NCI-H1436 treated with DMSO at 0.1 percent for 48 hours (cell line): ENCODE measurements at places on chromosomes 5 and 9.

- no peak for DNase-seq
Measured at GRCh38 chr9:77953590-77953989, 78.0 kb downstream of the GNAQ start.

DNA sequence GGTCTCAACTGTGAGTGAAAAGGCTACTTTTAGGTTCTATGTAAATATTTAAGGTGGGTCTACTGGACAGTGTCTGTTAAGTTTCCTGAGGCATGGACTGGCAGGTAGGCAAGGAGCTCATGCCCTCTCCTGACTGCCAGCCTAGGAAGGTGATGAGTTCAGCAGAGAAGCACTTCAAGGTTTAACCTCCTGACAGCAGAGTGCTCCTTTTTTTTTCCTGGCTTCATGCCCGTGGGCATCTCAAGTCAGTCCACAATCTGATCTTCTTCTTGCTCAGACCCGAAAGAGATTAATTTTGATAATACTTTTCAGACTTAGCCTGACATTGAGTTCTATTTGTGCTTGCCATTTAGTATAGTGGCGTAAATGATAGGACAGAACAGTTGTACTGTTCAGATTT is 241.9 kb upstream of the NREP start:
- DNase-seq = no peak

DNA sequence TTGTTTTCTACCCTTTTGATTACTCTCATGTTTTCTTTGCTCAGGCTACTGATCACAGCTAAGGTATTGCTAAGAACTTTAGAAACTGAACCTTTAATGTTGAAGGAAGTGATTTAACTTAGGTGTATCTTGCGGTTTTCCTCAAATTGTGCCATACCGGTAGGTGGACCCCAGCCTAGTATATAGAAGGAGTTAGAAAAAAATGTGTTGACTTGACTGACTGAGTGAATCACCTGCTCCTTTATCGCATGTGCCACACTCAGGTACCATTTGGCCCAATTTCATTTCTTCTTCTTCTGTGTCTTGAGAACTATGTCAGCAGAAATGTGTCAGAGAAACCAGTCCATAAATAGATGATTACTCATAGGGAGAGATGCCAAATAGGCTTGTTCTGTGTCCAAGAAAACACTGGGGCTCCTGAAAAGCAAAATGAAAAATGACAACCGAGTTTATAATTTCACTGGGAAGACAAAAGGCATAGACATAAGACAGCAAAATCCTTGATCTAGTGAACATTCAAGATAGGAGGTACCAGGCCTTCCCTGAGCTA is 19.4 kb downstream of the PLPPR1 start:
- DNase-seq = no peak

DNA sequence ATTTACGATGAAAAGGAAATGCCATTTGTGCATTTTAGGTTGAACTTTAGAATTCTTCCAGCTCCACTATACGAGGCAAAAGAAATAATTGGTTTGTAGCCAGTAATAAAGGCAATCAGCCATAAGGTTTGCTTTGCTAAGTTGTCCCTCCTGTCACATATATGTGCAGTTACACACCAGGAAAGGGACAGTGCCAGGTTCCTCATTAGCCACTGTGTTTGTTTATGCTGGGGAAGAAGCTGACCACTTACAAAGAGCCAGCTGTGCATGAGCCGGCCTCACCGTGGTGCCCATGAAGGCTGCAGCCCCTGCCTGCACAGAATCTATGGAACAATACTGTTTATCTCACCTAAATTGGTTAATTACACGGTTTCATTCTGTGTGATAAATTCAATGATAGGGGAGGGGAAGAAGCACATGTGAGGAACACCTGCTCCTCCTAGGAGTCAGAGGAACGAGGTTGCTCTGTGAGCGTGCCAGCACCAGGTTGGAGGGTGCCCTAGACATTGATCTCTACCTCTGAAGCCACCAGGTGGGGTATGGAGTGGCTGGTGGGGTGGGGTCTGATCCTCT is 173.8 kb upstream of the DAP start:
- DNase-seq = no peak

- no peak for DNase-seq
Measured at GRCh38 chr9:1053986-1054425, 3.8 kb downstream of the DMRT2 start.

- no peak for DNase-seq
Measured at GRCh38 chr9:16134351-16134750, 581.5 kb downstream of the CCDC171 start.

- no peak for DNase-seq
Measured at GRCh38 chr5:7068899-7069298, 327.0 kb upstream of the ADCY2 start.

GRCh38 chr9:36217256-36217968 is 26.7 kb downstream of the CLTA start:
- no peak for DNase-seq

GRCh38 chr5:136021016-136021405 is 7.8 kb upstream of the TGFBI start:
- DNase-seq = no peak

GRCh38 chr9:118268046-118268445 is 563.8 kb downstream of the TLR4 start:
- peak; percentile 60 for DNase-seq

DNA sequence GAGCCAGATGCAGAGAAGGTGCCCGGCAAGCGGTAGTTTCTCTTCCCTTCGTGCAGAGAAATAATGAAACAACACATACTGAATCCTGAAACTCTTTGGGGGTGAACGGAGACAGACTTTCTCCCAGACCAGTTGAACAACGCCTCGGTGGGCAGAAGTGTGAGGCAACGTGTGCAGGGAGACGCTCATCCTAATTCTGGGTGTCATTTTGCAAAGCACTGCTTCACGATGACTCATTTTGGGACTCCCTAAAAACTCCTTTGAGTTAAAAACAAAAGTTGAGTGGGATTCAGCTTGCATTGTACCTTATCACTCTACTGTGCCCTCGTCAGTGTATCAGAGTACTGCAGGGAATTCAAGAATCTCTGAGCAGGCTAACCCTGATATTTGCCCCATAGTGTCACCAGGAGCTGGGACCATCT is 3.5 kb upstream of the NEK6 start:
- no peak for DNase-seq
